ENCODE measurements at places on chromosomes 2 and 18.

GRCh38 chr2:199364153-199364552, 93.6 kb downstream of the SATB2 start:
- no peak for DNase-seq

- no peak for DNase-seq
Measured at GRCh38 chr2:118968961-118969733, 27.2 kb downstream of the MARCO start.

DNA sequence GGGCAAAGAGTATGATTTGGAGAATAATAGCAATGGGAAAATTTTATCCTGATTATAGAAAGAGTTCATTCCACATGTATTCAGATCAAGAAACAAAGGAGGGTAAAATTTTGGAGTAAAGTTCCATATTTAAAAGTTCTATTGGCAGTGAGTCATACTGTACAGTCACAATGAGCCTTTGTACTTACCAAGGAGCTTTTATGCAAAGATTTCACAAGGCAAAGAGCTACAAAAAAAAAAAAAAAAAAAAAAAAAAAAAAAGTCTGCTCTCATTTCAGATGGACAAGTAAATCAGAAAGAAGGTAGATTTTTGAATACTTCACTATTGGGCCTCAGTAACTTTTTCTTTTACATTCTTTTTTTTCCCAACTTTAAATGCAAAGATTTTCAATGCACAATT, 1802.2 kb upstream of the PIK3C3 start:
- DNase-seq: no peak

DNA sequence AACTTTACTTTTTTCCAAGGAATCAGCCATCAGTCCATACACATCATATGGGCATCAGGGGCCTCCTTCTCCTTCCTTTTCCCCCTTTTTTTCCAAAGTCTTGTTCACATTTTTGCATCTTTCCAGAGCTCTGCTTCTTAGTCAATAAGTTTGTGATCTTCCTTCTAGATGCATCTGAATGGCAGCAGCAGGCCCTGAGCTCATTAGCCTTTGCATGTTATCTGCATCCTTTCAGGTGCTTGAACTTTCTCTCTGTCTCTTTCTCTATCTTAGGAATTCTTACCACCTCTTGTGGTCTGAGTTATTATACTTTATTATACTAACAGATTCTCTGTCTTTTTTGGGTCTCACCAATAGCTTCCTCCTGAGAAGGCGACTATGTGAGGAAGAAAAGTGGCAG, 312.4 kb upstream of the FANCL start:
- no peak for DNase-seq

DNA sequence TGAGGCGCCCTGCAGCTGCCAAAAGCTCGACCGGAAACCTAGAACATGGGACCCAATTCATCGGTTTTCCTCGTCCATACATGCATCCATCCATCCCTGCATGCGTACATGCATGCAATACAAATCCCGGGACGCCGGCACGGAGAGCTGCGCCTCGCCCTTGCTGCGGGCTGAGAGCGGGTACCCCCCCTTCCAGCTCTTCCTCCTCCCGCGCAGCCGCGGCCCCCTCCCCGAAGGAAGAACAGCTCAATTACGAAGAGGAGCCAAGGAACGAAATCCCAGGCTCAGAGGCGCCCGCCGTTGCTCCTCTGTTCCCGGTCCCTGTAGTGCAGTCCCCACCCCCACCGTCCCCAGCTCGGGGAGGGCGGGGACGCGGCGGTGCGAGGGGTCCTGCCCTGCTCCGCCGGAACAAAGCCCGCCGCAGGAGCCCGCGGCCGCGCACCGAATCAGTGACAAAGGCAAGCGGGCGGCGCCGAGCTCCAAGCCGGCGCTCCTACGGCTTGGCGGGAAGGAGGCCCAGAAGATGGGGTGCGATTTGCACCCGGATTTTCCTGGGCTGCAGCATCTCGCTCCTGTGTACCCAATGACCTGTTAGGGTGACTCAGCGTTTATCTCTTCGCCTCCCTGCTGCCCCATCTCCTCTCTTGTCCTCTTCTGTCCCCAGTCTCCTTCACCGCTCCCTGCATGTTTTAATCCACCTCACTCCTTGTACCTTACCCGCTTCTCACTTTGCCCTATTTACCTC, 8.9 kb upstream of the POU3F3 start:
- DNase-seq: no peak

DNA sequence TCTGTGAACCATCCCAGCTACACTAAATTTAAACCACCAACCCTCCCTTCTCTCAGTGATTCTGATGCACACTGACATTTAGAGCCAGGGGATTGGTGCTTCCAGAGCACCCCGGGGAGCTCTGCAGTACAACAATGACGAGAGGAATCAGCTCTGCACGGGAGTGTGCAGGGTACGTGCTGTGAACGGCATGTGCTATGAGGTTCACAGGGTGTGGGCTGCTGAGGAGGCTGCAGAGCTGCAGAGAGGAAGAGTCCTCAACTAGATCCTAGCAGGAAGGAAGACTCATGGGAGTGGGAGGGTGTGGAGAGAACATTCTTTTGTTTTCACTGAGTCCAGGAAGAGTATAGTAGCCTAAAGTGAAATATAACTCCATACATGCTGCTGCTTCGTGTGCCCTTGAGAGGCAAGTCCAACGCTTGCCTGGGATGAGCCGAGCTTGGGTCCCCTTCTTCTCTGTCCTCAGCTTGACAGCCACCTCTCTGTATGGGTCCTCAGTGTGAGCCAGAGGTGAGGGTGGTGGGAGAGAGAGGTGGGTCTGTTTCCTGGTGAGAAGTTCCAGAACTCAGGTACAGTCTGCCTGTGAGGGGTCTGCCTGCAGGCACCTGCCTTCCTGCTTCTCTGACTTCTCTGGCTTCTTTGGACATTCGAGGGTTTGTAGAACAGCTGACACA, 118.8 kb downstream of the CTIF start:
- DNase-seq: no peak

DNA sequence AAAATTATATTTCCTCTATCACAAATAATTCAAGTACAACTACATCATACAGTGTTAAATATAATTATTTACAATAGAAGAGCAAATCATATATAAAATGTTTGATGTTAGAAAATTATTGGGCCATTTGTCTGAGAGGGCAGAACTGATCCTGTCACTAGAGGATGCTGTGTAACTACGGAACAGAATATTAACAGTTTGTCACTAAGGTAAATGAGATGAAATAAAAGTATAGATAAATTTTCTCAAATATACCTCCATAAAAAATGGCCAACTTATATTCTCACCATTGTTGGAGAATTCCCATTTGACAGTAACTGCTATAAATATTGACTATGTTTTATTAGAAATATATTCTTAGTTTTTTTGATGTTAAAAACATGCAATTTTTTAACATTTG, 1067.4 kb upstream of the DDX18 start:
- DNase-seq: no peak

DNA sequence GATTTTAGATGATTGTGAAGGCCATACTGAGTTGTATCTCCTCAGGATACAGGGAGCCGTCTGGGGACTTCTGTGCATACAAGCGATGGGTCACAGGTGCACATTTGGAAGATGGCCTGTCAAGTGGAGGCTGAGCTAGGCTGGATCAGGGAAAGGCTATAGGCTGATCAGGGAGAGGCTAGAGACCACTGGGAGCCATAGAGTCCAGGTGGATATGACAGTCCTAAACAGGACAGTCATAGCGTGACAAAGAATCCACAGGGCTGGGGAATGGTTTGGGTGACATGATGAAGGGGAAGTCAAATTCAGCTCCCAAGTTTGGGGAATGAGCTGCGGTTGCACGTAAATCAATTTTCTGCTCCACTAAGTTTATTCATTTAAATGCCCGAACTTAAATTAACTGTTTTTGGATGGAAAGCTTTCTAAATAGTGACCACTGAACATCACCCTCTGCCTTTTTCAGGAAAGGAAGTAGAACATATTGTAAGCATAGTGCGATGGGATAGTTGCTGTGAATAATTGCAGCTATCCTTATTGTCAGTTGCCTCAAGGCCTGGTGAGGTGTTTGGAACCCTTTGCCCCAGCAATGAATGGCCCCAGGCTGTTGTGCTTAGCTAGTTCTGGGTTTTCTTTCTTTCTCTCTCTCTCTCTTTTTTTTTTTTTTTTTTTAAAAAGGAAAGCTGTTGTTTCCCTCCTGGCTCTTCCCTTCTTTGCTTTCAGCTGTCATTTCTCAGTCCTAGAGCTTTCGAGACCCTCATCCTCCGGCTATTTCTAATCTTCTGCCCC, 50.5 kb downstream of the KLHL29 start:
- no peak for DNase-seq

GRCh38 chr18:12497296-12497695, 89.6 kb downstream of the PRELID3A start:
- DNase-seq: no peak

DNA sequence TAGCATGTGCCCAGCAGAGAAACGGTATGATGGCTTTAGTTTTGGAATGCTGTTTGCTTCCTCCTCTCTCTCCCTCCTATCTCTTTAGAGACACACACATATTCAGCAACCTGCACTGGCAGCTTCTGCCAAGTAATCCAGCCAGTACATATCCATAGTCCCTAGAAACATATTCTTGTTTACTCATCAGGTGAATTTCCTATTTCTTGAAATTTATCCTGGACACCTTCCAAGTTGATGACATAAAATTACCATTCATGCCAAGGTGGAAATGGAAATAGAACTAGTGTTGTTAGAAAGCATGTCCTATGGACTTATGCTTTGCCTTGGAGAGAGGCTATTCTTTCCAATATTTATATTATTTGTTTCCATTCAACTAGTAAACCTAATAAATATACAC, 50.9 kb upstream of the RGPD4 start:
- DNase-seq: no peak

DNA sequence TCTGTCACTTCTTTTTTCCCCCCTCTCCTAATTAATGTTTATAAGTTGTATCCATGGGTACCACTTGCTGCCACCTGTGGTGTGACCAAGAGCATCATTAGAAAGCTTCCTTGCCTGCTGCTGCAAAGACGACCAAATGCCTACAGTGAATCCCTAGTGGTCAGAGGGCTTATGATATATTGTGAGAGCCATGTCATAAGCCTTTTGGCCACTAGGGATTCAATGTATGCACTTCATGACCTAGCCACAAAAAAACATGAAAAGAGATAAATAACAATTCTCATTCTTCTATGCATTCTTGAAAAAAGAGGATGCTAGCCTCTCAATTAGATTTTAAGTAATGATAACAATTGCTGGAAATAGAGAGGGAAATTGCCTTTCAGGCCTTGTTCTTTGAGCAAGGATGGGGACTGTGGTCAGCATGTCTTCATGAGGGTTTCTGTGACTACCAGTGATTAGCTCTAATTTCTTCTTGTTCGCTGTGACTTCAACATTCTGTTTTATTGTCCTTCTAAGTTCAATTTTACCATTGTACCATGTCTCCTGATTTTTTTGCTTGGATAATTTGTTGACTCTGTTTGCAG, 435.3 kb downstream of the TGIF1 start:
- no peak for DNase-seq

DNA sequence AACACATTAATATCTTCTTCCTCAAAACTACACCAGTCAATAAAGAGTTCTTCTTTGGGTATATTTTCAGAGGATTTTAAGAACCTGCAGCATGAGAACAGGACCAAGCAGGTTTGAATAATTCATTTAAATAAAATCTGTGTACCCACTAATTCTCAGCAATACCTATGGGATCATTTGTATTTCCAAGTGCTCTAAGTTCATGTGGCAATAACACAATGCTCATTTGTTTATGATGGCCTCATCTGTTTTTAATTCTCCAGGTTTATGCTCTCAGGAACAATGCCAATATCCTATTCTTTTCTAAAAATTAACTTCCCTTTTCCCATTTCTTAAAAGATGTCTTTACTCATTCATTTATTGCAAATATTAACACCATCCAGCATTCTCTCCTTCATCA, 264.7 kb downstream of the METTL4 start:
- DNase-seq: no peak

DNA sequence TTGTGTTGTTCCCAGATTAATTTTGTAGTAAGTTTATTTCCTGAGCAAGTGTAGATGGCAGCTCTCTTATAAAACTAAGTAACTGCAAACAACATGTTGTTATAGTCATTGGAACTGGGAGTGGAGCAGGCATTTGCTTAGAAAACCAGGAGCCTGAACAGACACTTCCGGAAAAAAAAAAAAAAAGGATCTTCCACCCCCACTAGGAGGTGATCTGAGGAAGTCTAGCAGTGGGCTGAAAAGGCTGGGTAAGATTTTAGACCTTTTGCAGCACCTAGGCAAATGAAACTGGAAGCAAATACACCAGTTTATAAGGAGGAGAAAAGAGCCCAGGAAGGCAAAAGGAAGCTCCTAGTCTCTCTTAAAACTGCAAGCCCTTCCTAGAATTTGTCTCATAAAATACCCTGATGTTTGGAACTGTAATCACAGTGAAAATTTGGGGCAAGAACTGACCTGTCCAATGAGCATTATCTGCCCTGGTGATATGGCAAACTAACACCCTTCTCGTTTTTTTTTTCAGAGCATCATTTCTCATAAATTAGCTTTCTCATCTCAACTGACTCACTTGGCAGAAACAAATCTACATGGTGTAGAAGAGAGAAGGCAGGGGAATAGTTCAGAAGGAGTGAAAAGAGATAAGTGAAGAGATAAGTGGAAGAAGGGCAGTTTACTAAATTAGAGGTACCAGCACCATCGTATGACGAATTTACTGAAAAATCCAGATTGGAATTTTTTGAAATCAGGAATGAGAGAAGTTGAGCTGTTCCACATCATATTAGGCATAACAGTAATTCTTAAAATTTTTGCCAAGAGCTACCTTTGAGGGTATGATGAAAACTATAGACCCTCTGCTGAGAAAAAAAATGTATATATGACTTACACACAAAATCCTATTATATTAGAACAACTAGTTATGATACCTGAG, 4.2 kb upstream of the CCNYL1 start:
- no peak for DNase-seq

GRCh38 chr2:8680822-8681760, 765 bp upstream of the ID2 start:
- DNase-seq: no peak

DNA sequence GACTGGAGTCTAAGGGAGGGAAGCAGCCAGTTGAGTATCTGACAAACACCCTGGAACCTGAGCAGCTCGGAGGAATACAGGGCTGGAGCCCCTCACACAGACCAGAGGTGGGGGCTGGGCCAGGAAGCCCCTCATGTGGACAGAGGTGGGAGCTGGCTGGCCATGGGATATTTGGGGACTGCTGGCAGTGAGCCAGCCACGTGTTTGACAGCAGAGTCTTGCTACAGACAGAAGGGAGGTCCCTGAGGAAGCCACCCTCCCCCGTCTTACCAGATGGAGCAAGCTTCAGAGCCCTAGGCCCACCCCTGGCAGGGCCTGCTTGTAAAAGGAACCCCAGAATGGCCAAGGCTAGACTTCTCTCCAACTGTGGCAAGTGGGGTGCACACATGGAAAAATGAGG, 3.6 kb upstream of the MTERF4 start:
- no peak for DNase-seq

- no peak for DNase-seq
Measured at GRCh38 chr2:217652761-217653639, 349.8 kb downstream of the TNS1 start.

GRCh38 chr2:120877409-120877808, 141.7 kb downstream of the GLI2 start:
- DNase-seq: no peak

GRCh38 chr2:177733322-177733855, 339.2 kb downstream of the PDE11A start:
- no peak for DNase-seq

All from esophagus squamous epithelium (tissue), 5 donors.